Hindlimb muscle (tissue), 1 donor: ENCODE measurements at places on chromosomes 11 and 22. TPM values are rescaled to one million over a fixed set of nuclear protein-coding genes. Genes with fewer than 3 reads are reported as not detected.
A peak's percentile ranks its signal among the peaks of the same experiment; 100 is the strongest.

The ART5 gene
- 4.1 TPM for polyA plus RNA-seq

- DNase-seq, result no peak
Measured at GRCh38 chr11:82895437-82896091, 4.7 kb downstream of the PRCP start.

The NOX4 gene
- 2.9 TPM for polyA plus RNA-seq

The PNPLA5 gene
- not detected for polyA plus RNA-seq

The SLC6A5 gene
- not detected for polyA plus RNA-seq

DNA sequence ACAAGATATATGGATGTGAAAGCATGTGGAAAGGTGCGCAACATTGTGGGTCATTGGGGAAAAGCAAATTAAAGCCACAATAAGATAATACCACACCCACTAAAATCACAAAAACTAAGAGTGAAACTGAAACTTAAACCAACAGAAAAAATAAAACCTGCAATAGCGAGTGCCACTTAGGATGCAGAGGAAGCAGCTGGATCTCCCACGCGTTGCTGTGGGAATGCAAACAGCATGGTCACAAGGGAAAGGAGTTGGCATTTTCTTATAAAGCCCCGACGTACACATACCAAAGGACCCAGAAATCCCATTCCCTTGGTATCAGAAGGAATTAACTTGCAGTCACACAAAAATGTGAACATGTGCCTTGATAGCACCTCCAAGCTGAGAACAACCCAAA is 712.0 kb downstream of the TBC1D22A start:
- no peak for DNase-seq

GRCh38 chr11:73461964-73462363 is 85.8 kb downstream of the RELT start:
- peak; percentile 32 for DNase-seq

The DERL3 gene
- 1.2 TPM for polyA plus RNA-seq

The OR51B5 gene
- polyA plus RNA-seq, result not detected

DNA sequence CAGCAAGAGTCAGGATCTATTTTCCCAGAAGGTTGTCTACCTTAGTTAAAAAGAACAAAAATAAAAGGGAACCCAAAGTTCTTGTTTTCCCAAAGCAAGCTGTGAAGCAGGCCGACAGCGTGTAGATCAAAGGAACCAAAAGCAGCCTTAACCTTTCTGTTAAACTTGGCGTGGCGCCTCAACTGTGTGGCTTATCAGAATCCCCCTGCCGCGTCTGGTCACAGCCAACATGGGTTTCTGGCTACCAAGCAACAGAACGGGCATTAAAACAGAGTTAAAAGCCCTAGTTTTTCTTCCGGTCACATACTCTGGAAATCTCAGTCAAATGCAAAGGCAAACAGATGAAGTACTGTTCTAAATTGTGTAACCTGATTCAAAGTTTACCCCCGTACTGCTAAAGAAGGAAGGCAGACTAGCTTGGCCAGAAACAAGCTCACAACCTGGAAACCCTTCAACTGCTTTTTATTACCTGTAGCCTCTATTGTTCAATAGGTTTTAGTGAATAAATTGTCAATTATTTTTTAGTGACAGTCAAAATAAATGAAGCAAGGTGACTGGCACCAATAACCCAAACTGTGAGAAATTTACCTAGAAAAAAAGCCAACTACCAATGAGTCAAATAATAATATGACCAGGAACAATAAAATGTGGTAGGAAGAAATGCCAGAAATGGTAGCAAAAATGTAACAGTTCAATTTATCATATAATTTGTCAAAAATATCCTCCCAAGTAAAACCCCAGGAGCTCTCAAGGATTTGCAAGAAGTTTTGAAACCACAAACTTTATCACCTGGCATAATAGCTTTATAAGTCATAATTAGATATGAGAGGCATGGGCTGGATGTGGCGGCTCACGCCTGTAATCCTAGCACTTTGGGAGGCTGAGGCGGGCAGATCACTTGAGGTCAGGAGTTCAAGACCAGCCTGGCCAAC is 21.4 kb downstream of the CHKA start:
- no peak for DNase-seq

DNA sequence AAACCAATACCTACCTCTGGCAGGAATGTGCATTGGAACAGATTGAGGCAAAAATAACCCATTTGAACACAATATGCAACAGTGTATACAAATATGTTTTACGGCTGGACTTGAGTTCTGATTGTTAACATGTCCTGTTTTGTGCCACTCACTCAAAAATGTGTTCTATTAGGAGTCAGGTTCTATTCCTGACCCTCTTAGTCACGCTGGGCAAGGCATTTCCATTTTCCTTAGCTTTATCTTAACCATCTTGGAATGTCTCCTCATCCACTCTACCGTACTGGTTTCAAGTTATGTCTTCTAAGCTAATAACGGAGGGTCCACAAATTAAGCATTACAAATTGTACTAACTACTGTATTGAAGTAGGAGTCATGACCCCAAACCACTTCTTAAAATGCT is 78.6 kb downstream of the MAML2 start:
- DNase-seq, result no peak

GRCh38 chr11:64877390-64878222 is 815 bp downstream of the EHD1 start:
- no peak for DNase-seq

The KCNK4 gene
- not detected for polyA plus RNA-seq

GRCh38 chr11:83544846-83545245 is 258.7 kb upstream of the CCDC90B start:
- no peak for DNase-seq

DNA sequence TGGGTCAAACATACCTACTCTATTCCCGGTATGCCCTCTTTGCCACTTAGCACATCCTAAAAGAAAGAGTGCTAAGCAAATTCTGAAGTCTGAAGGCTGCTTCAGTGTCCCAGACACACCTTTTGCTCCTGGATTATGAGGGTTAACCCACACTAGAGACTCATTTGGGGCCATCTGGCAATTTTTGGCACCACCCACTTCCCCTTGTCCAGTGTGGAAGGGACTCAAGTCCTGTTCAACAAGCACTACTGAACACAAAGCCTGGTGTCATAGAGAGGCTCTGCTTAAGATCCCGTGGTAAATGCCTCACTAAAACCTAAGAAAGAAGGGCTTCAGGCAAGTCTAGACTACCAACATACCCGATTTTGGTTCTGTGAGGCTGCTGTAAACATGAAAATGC is 85.8 kb downstream of the SERGEF start:
- DNase-seq, result no peak

The ARVCF gene
- polyA plus RNA-seq, result 134 TPM

DNA sequence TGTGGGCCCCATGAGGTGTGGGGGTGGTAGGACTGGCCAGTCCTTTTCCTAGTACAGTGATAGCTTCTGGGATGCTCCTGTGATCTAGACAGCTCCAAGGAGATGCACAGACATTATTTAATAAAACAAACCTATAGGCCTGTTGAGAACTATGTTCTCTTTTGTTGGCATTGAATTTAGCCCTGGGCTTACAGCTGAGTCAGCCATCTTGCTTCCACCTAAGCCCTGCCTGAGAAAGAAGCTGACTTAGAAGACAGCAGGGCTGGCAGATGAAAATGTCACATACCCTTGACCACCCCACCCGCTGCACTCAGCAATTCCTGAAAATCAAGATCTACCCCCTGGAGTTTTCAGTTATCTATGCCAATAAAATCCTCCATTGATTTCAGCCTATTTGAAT is 353.2 kb downstream of the CADM1 start:
- no peak for DNase-seq

- no peak for DNase-seq
Measured at GRCh38 chr22:17770180-17771077, 3.8 kb downstream of the BID start.

The BAIAP2L2 gene
- 1.5 TPM for polyA plus RNA-seq

The OR52I1 gene
- not detected for polyA plus RNA-seq

GRCh38 chr11:74450318-74450717 is 17.0 kb downstream of the KCNE3 start:
- no peak for DNase-seq

- DNase-seq, result no peak
Measured at GRCh38 chr11:130340671-130341319, 26.1 kb upstream of the ZBTB44 start.

DNA sequence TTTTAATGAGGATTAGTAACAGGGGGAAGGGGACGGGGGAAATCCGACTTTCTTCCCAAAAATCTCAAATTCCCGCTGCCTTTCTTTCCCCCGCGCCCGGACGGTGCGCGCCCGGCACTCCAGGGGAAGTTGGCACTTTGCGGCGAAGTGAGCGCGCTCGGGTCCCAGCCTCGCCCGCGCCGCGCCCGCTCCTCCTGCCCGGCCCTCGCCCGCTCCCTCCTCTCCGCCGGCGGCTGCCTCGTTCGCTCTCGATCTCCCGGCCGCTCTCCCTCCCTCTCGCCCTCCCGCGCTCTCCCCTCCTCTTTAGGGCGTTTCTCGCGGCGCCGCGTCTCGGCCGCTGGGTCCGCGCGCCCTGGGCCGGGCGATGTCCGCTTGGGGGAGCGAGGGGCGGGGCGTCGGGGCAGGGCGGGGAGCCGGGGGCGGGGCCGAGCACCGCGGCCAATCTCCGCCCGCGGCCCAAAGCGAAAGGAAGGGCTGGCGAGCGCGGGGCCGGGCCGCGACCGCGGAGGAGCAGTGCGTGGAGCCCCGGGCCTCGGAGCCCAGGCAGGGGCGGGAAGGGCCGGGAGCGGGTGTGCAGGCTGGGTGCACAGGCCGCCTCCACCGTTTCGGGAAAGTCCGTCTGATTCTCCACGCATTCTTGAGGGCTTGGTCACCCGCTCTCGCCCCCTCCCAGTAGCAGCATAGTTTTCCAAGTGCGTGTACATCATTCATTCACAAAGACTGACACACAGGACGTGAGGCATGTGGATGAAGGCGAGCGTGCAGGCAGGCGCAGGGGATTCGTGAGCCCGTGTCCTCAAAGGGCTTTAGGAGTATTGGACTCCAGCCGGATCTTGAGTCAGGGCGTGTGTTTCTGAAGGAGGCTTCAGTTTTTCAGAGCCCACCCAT is 65.1 kb downstream of the ETS1 start:
- DNase-seq, result peak; percentile 94

DNA sequence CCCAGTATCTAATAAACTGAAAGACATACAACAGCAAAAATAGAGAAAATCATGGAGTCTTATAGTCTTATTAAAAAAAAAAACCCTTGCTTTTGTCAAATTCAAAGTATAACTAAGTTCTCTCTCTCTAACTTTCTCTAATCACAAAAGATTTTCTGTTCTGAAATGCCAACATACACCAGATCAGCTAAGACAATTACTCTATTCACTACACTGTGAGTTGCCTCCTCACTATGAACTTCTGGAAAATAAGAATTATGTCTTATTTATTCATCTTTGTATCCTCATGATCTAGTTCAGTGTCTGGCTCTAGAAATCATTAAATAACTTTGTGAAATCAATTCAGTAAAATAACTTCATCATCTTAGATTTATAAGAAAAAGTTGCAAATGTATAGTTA is 12.7 kb downstream of the FAM76B start:
- no peak for DNase-seq

- DNase-seq, result no peak
Measured at GRCh38 chr22:32185821-32186220, 19.1 kb downstream of the RFPL2 start.

The ENDOD1 gene
- 59.3 TPM for polyA plus RNA-seq

- no peak for DNase-seq
Measured at GRCh38 chr22:36198536-36198935, 3.1 kb downstream of the APOL4 start.

DNA sequence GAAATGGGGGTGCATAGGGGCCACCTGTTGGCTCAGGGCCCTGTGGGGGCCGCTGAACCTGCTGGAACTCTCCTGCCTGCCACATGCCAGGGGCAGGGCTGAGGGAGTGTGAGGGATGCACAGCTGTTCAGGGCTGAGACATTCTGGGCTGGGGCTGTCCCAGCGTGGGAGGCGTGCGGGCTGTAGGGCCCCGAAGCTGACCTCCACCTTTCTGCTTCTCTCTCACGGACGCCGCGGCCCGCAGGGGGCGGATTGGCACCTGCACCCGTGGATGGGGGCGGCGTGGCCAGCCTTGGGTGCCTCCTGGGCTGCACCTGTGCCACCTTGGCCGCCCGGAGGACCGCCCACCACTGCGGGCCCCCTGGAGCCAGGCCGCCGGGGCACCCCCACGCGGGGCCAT is 4.1 kb downstream of the CCDC188 start:
- DNase-seq, result no peak

The BLID gene
- polyA plus RNA-seq, result not detected
